ENCODE measurements at places on chromosomes 6 and 20.
A peak's percentile ranks its signal among the peaks of the same experiment; 100 is the strongest.

- DNase-seq, result no peak
These were observed 1.0 kb downstream of the ARMH2 start for GRCh38 chr6:24797596-24798216.

GRCh38 chr6:135285165-135285564 lies 104.1 kb downstream of the MYB start:
- no peak for DNase-seq

GRCh38 chr6:160198606-160199211 lies 59.9 kb downstream of the SLC22A2 start:
- no peak for DNase-seq

DNA sequence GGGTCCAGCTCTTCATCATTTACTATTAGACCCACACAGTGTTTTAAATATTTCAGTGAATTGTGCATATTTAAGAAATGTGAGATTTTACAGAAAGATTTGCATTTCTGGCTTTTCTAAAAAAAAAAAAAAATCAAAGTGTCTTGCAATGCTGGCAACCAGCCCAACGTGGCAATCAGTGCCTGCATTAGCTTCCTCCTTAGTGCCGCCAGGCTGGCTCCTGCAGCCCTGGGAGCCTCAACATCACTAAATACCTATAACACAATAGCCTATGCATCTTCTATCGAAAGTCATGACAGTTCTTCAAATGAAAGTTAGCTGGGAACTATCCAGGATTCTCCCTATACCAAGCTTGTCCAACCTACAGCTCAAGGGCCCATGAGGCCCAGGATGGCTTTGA lies 9.4 kb upstream of the CD93 start:
- no peak for DNase-seq

DNA sequence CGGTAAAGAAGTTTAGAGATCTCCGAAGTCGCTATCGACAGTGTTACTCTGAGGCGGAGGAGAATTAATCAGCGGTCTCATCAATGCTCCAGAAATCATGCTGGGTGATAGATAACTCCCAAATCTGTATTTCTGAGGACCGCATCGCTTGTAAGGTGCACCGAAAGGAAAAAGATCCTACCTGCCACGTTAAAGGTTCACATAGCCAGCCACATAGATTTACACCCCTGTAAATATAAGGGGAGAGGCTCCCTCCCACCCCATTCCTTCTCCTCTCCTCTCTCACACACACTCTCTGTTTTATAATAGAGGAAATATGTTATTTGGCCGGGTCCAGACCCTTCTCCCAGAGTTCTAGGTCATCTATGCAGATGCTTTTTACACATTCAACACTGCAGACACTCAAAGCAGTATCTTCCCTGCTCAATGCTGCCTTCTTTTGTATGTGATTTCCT lies 620 bp upstream of the DEK start:
- DNase-seq, result no peak

DNA sequence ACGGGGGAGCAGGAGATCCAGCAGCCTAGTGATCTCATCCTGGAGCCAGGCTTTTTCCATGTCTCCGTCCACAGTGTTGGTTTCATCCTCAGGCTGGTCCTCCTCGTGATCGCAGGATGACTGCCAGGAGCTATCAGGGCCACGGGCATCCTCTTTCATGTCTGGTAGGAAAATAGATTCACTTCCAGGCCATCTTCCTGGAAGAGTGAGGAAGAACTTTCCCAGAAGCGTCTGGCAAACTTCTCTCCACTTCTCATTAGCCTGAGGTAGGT lies 15.3 kb upstream of the SLC9A8 start:
- no peak for DNase-seq

GRCh38 chr6:163738304-163738703 lies 323.8 kb downstream of the QKI start:
- no peak for DNase-seq

DNA sequence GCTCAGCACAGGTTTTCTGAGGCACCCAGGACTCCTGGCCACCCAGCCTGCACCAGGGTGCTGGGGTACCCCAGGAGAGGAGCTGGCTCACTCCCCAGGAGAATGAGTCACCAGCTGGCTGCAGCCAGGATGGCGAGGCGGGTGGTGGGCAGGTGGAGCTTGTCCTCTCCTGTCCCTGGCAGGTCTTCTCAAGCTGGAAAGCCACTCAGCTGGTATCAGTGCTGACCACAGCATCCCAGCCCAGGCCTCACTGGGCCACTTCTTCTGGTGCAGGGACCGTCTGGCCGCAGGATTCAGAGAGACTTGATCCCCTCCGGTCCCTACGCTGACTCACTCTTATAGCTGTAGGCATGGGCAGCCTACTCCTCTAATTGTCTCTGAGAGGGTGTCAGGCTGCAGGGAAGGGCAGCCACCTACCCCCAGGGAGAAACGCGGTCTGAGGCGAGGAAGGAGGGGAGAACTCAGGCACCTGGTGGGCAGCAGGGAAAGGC lies 22.2 kb downstream of the TFEB start:
- no peak for DNase-seq

DNA sequence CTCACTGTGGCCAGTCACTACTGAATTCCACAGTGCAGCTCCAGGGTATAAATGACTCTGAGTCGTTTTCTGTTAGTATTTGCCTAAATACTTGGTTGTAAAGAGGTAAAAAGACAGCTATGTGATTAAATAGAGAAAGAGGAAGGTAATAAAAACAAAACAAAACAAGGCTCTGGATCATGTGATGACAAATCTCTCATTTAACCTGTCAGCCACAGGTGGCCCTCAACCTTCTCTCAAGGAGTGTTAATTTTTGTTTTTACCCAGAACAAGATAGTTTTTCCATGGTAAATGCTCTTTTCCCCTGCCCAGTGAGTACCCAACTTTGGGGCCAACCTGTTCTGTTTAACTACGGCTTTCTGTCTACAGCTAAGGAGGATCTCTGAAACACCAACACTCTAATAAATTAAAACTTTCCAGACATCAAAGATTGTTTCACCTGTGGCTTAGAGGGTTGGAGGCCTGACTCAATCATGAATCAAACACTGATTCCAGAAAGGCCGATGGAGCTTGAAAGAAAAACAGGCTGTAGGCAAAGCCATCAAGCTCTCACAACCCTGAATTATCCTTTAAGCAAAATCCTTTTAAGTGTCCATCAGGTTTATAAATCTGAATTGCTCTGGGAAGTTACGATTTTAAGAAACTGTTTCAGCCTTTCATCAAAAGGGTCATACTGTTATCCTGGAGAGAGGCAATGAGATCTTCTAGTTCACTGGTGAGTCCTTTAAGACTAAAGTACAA lies 81.5 kb upstream of the BCLAF1 start:
- no peak for DNase-seq

- DNase-seq, result no peak
These were observed 153.4 kb downstream of the PHACTR1 start for GRCh38 chr6:12869816-12870432.

- no peak for DNase-seq
These were observed 66.8 kb upstream of the IYD start for GRCh38 chr6:150301846-150302519.

DNA sequence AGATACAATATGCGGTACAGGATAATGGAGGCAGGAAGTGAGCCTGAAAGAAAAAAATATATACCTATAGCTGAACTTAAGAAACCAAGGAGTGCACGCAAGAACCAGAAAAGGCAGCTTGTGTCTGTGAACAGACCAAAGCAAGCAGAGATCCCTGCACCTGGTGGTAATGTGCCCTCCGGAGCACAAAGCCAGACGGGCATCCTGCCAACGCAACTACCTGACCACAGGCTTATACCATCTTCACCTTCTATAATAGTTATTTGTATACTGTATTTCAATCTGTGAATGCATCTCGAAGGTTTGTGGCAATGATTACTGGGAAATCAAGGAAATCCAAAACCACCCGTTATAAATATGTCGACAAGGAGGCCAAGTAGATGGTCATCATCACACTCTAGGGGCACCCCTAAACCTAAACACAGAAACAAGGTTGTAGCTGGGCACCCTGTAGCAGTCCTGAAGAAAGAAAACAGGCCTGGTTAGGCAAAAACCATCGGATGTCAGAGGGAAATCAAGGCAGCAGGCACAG lies 801 bp downstream of the FBXL4 start:
- peak; percentile 46 for DNase-seq

DNA sequence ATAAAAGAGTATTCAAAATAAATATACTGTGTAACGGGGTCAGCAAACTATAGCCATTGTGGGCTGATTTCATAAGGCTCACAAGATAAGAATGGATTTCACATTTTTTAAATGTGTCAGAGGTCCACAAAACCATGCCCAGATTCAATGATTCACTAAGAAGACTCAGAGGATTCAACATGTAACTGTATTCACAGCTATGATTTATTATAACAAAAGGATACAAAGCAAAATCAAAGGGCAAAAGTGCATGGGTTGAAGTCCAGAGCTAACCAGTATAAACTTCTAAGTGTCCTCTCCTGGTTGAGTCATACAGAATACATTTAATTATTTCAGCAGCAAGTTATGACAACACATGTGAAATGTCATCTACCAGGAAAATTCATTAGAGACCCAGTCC lies 49.2 kb downstream of the TBC1D32 start:
- DNase-seq, result no peak

DNA sequence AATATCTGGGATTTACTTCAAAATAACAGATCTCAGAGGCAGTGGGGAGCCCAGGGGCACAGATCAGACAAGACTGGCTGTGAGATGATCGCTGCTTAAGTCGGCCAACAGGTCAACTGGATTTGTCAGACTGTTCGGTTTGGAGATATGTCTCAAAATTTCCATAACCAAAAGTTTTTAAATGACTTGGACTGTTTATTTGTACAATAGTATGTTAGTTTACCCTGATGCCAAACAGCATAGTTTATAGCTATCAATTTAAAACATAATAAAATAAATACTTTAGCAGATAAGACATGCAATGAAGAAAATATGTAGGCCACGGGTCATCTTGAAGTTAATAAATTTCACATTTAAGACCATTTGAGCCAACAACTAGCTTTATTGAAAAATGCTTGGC lies 126.7 kb downstream of the IRF4 start:
- DNase-seq, result no peak

- DNase-seq, result no peak
These were observed 121.3 kb upstream of the PTPN1 start for GRCh38 chr20:50388733-50389437.

DNA sequence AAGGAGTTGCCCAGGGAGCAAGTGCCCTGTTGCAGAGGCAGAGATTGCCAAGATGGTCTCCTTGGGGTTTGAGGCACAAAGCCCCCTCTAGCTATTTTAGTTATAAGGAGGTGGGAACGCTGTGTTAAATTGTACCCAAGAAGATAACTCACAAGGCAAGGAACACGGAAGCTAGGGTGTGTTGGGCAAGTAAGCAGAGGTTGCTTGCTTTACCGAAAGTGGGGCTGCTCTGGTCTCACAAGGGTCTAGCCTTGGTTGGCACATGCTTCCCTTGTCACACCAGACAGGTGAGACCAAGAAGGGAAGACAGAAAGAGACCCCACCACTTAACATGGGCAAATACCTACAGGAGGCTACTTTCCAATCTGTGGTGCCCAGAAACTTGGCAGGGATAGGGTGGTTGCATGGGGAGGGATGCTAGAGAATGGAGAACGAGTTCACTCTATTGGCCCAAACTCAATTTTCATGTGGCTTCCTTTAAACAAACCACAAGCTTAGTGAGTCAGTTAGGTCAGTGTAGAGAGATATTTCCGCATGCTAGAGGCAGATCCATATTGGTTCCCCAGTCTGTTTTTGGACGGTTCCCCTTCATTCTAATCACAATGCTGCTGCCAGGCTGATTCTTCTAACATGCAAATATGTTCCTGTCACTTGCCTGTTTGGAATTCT lies 42.4 kb downstream of the PLAGL1 start:
- no peak for DNase-seq

- DNase-seq, result no peak
These were observed 118.8 kb downstream of the MAP3K7 start for GRCh38 chr6:90468080-90468479.

GRCh38 chr20:43711098-43711654 lies 15.6 kb downstream of the GTSF1L start:
- DNase-seq, result no peak

DNA sequence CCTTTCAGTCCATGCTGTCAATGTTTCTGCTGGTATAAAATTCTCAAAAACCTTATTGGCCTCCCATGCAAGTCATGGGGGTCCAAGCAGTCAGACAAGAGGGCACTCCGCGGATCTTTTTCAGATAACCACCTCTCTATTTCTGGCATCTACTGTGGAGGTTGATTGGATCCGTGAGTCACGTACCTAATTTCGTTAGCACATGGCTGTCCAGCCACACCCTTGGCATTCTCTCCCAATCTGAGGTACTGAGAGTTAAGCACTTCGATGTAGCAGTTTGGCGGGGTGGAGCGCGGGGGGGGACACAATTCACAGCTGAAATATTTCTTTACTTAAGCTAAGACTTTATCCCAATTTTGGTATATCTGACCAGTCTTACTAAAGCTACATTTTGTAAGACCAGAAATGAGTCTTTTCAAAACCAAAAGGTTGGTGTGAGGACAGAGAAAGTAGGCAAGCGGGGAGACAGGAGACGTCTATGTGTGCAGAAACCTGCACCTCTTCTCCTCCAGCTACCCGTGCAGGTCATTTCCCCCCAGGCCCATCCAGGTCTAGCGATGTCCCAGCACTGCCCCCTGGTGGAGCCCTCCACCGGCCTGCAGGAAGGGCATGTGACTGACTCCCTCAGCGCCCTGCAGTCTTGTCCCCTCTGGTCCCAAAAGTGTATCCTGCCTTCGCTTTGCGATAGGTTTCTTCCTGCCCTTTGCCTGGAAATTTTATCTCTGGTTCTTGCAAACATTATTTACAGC lies 113.1 kb downstream of the ADAT2 start:
- DNase-seq, result peak; percentile 40

DNA sequence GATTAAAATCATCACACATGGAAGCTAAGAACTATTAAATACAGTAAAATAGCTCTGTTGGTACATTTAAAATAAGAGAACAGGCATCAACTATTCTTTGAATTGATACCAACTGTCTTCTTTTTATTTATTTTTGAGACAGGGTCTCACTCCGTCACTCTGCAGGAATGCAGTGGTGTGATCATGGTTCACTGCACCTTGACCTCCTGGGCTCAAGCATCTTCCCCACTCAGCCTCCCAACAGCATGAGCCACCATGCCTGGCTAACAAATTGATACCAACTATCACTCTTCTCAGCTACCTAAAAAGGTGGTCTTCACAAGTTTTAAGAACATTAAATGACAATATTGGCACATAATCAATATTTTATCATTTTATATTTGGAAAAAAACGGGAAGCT lies 7.8 kb upstream of the PNISR start:
- no peak for DNase-seq

DNA sequence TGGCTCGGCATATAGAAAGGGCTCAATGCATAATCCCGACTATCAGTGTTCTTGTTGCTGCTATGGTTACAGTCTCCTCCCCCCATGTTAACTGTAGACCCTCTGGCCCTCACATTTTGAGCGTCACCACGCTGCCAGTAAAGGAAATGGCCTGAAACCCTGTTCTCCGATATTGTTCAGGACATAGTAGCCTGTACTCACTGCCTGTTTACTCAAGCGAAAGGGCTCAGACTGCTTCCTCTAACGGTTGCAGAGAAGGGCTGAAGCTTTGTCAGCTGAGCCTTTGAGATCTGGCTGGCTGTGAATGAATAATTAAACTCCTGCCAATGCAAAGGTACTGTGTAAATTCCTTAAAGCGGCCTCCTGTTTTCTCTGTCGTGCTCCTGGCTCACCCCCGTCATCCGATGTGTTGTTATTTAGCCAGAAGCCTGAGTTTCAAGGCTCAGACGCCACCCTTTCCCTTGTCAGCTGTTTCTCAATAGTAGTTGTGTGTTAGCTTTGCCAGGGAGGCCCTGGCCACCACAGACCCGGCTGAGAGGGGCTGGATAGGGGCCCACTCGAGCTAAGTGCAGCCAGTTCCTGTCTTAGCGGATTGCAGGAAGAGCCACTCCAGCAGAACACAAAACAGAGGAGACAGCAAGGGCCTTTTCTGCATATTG lies 31.2 kb upstream of the RALGAPA2 start:
- DNase-seq, result no peak

- no peak for DNase-seq
These were observed 130.4 kb upstream of the AKAP12 start for GRCh38 chr6:151109361-151109760.
